ENCODE measurements at places on chromosomes 7 and 10.

- DNase-seq: no peak
Observed at GRCh38 chr10:24869354-24870015, 82.9 kb downstream of the PRTFDC1 start.

- DNase-seq: no peak
Observed at GRCh38 chr7:116280803-116281202, 70.5 kb downstream of the TES start.

GRCh38 chr7:114923403-114923713 is 1.5 kb downstream of the MDFIC start:
- no peak for DNase-seq

DNA sequence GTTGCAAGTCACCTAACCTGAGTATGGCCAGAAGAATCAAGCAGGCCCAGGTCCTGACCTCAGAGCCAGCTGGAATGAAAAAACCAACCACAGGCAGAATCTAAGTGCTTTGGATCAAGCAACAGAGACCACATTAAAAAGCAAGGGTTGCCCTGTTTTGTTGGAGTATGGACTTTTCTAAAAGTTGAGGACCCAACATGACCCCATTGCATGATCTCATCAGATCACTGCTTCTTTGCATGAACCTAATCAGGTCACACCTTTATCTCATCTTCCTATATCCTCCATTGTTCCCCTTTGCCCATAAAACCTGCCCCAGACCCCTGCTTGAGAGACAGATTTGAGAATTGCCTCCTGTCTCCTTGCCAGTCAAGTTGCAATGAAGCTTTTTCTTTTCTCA is 11.6 kb upstream of the SNX10 start:
- no peak for DNase-seq

DNA sequence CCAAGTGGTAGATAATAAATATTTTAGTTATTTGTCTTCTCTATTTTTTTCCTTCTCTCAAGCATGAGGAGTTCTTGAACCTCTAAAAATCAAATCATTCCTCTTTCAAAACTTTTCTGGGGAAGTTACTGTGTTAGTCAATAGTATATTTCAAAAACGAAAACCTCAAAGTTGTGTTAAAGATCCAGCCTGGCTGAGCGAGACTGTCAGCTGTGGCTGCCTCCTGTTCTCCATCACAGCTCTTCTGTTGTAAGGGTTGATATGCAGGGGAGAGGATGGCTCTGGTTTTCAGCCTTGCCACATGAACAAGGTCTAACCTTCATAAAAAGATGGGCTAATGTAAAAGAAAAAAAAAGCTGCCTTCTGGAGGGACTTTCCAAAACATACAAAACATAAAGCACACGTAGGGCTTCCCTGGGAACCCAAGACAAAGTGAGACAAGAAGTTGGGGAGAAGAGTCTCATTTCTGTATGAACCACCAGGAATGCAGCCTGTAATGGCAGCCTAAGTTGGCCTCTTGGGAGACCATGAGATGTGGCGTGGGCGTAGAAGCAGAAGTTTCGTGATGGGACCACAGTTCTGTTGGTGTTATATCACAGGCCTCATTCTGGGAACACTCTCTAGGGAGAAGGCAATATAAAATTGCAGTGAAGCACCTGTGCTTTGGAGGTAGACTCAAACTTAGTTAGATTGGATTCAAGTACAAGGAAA is 77.9 kb upstream of the FHIP2A start:
- no peak for DNase-seq

DNA sequence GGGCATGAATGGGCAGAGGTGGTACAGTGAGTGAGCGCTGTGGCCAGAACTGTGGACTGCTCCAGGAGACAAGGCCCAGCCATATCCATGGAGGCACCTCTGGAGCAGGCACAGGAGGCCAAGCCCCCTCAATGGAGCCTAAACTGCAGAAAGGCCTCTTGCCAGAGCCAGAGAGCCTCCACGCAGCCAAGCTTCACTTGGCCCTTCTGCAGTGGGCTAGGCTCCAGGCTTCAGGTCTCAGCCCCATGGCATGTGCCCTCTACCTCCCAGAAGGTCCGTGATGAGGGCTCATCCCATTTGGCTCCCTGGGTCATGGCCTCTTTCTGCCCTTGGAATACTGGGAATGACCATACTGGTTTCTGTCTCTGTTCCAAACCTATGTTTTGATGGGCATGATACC is 8.9 kb downstream of the PDE1C start:
- DNase-seq: no peak

- no peak for DNase-seq
Observed at GRCh38 chr7:154505362-154505761, 453.2 kb downstream of the DPP6 start.
